ENCODE measurements at places on chromosomes 1 and 21.

DNA sequence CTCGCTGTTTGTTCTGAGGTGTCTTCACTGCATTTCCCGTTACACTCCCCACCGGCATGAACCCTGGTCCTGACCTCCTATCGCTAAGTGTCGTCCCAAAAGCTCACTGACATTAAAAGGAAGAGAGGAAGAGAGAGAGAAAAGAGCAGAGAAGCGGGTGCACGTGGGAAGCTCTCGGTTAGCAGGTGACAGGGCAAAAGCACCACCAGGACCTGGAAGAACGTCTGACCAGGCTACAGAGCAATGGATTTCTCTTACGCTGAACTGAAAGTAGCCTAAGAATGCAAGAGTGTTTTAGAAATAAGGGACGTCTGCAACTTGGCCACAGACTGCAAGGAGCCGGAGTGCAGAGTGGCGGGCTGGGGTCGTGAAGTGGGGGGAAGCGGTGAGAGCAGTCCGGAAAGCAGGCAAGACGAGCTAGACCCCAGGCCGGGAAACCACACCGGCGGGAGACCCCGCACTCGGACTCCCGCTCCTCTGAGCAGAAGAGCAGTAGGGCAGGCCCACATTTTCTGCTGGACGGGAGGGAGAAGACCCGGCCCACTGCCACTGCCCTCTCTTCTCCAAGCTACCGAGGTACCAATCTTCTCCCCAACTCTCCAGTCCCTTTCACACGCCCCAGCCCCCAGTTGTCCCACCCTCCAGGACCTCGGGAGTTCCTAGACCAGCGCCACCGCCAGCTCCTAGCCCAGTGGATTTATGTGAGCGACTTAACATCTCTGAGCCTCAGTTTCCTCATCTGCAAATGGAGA, 8.3 kb upstream of the MPZL1 start:
- DNase-seq = no peak

- DNase-seq = no peak
These were observed 17.0 kb downstream of the MARK1 start for GRCh38 chr1:220544901-220545303.

- DNase-seq = no peak
These were observed 1.5 kb upstream of the FBLIM1 start for GRCh38 chr1:15757016-15757543.

GRCh38 chr1:31607360-31607759, 10.1 kb upstream of the HCRTR1 start:
- no peak for DNase-seq

- DNase-seq = no peak
These were observed 6.3 kb downstream of the BTG2 start for GRCh38 chr1:203311368-203312301.

- no peak for DNase-seq
These were observed 2.5 kb downstream of the LHX4 start for GRCh38 chr1:180232521-180233043.

GRCh38 chr1:81654147-81654546, 146.6 kb upstream of the ADGRL2 start:
- no peak for DNase-seq

GRCh38 chr1:80225510-80225909, 1219.0 kb upstream of the ADGRL4 start:
- DNase-seq = no peak

GRCh38 chr1:184909019-184909418, 65.3 kb downstream of the NIBAN1 start:
- no peak for DNase-seq

DNA sequence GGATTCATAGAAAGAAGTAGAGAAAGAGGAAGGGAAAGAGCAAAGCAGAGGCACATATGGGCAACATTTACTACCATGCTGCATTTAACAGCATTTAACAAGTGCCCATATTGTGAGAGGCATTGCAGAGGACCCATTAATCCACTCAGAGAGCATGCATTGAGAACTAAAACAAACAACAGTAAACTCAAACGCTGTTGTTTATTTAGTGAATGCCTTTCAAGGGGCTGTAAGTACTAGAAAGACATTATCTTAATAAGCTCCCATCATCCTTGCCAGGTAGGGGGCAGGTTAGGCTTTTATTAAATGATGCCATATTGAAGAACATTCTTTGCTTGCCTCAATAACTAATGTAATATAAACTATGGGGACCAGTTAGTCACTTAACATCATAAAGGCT, 254.3 kb upstream of the DAB1 start:
- DNase-seq = no peak

DNA sequence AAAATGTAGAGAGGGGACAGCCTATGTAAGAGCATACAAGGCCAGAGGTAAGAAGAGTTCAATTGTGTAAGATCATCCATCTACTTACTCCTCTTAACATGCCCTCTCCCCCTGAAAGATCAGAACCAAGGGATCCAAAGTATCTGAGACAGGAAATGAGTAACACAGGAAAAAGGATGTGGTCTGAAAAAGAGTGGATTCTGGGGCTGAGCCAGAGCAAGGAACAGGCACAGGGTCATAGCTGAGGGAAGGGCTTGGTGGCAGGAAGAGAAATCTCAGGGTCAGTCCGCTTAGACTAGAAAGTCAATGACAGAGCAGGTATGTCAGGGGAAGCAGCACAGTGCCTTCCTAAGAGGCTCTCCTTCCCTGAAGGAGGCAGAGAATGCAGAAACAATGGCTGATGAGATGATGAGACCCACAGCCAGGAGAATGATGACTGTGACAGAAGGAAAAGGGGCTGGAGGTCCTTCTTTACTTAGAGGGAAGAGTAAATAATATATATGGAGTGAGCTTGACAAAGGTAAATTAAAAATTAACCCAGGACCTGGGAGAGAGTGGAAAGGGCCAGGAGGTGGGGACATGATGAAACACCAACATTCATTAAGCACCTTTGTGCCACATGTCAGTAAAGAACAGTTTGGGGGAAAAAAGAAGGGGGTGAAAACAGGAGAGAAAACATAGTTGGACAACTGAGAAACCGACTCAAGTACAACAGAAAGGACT, 26.2 kb upstream of the A3GALT2 start:
- no peak for DNase-seq

DNA sequence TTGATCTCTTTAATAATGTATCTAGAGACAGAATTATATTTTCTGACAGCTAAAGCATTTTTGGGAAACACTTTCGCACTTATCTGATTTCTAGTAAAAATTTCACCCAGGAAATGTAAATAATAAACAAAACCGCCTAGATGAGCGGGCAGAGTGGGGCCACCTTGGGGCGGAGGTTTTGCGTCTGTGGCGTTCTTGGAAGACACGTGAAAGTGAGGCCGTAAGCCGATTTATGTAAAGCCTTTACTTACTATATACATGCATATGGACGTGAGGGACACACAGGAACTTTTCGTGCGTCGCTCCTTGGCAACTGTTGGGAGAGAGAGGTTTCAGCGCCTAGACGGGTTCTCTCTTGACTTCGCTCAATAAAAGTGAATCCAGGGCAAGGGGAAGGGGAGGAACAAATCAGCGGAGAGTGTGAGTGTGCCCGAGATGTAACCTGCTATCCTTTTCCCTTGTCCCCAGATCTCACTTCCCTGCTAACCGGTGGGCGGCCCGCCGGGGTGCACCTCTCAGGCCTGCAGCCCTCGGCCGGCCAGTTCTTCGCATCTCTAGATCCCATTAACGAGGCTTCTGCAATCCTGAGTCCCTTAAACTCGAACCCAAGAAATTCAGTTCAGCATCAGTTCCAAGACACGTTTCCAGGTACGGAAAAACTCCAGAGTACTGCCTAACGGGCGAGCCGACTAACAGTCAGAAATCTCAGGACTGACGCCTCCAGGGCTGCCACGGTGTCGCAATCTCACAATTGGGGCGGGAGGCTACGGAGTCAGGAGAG, 1.7 kb downstream of the HLX start:
- DNase-seq = no peak

- no peak for DNase-seq
These were observed 58.9 kb upstream of the CTTNBP2NL start for GRCh38 chr1:112337028-112337531.

DNA sequence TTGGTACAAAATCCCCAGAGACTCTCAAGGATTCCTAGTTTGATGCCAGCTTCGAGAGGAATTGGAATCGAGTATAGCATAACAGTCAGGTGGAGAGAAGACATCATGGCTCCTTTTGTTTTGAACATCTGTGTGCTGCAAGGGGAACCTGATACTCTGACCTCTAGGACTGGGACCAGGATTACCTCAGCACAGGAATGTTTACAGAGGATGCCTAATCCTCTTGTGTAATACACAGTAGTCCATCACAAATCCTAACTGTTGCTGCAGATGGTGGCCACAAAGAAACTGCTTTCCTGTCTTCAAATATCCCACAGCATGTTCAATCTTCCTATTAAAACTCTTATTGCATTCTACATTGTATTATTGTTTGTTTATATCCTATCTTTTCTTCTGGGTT, 111.8 kb upstream of the PRMT6 start:
- no peak for DNase-seq

GRCh38 chr1:51316846-51317120, 13.6 kb downstream of the TTC39A start:
- no peak for DNase-seq

DNA sequence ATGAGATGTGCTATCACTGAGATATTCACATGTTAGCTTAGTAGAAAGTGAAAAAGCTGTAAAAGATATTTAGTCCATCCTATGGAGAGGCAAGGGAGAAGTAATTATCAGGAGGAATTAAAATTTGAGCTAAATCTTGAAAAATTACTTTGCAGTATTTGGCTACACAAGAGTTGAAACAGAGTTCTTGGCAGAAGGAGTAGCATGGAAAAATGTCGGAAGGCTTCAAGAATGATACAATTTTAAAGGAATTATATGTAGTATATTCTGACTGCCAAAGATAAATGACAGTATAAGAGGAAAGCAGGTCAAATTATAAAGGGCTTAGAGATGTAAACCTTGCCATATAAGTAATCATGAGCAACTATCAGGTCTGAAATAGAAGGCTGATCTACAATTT, 518.9 kb downstream of the BRINP3 start:
- DNase-seq = no peak

DNA sequence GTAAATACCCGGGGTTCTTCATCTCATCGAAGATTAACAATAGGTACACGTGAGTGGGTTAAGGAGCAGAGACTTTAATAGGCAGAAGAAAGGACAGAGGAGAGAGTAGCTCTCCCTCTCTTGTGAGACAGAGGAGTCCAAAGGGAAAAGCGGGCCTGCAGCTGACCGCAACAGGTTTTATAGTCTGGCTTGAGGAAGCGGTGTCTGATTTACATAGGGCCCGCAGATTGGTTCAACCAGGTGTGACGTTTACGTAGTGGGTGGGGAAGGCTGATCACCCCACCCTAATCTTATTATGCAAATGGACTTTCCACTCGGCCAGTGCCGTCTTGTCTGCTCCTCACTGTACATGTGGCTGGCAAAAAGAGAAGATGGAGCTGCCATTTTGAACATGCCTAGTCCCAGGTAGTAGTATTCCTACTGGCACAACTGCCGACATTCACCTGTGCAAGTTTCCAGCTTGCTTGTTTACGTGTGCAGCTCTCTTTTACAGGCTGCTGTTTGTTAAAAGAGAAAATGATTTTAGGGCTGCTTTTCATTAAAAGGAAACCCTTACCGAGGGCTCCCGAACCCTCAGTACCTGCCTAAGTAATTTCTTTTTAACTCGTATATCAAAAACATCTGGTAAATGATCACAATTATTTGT, 10.6 kb downstream of the CDC14A start:
- no peak for DNase-seq

GRCh38 chr1:119442756-119443155, 27.8 kb downstream of the HSD3B2 start:
- DNase-seq = no peak

- no peak for DNase-seq
These were observed 102.5 kb downstream of the BCAR3 start for GRCh38 chr1:93578911-93579825.

DNA sequence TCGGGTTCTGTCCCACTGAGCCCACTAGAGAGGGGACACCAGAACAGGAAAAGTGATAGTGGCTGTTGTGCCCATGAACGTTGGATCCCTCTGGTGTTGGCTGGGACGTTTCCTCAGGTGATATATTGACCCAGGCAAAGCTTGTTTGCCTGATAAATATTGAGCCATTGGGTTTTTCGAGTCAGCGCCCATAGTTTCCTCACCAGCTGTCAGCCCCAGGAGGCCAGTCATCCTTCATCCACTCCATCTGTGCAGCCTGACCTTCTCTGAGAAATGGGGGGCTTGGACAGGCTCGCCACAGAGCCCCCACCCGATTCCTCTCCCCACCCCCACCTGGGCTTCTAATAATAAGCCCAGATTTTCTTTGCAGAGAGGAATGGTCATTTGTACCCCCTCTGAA, 13.3 kb downstream of the DISP3 start:
- no peak for DNase-seq

DNA sequence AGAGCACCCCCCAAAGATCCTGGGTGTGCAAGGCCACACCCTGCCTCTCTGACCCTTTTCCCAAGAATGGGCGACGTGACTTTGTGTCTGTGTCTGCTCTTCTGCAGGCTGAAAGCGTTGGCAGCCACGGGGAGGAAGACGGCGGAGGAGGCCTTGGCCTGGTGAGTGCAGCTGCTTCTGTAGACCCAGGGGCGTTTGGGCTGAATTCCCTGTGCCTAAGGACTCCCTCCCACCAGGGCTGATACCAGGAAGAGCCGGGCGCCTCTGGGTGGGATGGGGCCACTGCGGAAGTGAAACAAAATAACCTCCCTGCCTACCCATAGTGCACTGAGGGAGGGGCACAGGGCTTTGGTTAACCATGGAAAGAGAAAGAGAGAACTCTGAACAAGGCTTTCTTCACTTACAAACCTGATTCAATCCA, 2.5 kb downstream of the UBASH3A start:
- DNase-seq = peak; percentile 46

DNA sequence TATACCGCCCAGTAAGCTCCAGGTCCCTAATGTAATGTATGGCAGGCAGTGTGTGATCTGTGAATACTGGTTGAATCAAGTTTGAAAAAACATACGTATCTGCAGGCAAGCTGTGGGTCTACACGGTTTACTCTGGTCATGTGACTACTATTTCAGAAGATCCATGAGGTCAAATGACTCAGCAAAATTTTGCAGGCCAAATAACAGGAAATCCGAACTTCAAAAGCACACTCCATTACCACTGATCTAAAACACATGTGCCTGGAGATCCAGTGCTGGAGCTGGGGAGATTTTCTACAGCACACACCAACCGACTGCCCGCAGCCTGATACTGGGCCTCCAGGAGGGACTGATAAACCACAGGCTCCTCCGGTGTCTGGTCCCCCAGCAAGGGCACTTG, 64.5 kb upstream of the SLC44A3 start:
- DNase-seq = no peak

GRCh38 chr1:157505481-157506272, 46.6 kb downstream of the FCRL5 start:
- peak; percentile 19 for DNase-seq

GRCh38 chr1:232908831-232909230, 41.6 kb upstream of the NTPCR start:
- no peak for DNase-seq
